SHP77 treated with DMSO at 0.1 percent for 48 hours (cell line): ENCODE measurements at places on chromosomes 1 and 21.

- DNase-seq, result no peak
Observed at GRCh38 chr1:22749503-22749902, 38.9 kb downstream of the EPHB2 start.

DNA sequence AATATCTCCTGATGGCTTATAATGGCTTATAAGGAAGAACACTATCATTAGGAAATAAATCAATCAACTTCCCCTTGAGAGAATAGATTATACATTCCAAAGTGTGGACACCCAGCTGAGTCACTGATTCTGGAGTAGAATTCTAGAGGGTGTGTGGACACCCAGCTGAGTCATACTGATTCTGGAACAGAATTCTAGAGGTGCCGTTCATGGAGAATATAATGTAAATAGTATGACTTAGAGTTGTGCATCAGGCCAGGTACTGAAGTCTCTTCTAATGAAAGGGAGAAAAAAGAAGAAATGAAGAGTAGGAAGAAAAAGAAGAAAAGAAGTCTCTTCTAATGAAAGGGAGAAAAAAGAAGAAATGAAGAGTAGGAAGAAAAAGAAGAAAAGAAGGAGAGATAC, 2.4 kb upstream of the USP33 start:
- DNase-seq, result no peak

- no peak for DNase-seq
Observed at GRCh38 chr1:39086386-39086785, 60.2 kb downstream of the NDUFS5 start.

- DNase-seq, result no peak
Observed at GRCh38 chr1:245469006-245469405, 314.2 kb downstream of the KIF26B start.

- no peak for DNase-seq
Observed at GRCh38 chr1:92922356-92923035, 38.8 kb downstream of the DIPK1A start.

DNA sequence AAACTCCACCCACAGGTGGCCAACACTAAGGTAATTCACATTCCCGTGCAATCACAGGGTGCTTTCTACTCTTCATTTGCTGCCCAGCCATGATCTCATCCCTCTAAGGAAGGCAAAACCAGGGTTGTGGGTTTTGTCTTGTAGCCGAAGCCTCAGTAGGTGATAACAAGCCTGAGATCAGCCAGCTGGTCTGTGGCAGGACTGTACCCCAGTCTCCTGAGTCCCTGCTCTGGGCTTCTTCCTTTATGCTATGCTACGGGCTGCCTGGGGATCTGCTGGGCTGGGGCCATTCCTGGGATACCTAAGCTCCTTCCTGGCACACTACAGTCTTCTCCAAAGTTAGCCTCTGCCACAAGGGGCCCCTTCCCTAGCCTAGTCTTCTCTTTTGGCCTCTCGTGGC, 9.8 kb downstream of the PPFIA4 start:
- no peak for DNase-seq

DNA sequence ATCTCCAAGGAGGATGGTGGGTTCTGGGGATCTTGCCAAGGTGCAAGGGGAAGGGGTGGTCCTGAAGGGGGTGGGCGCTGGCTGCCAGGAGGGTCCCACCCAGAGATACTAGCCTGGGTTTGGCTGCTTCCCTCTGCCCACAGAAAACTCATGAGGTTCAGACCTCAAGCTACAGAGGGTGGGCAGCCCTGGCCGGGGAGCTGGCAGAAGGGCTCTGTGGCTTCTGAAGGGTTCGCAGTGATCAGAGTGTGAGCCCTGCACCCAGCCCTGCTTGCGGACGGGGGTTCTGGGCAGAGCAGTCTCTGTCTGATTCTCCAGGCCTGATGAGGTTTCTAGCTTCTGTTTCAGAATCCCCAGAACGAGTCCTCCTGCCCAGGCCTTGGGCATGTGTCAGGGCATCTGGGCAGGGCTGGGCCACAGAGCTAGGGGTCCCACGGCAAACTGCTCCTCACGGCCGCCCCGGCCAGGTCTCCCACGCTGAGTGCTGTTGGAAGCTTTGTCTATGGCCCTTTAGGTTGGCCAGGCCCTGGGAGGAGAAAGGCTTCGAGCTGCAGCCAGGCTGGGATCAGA, 635 bp upstream of the MMEL1 start:
- DNase-seq, result no peak

DNA sequence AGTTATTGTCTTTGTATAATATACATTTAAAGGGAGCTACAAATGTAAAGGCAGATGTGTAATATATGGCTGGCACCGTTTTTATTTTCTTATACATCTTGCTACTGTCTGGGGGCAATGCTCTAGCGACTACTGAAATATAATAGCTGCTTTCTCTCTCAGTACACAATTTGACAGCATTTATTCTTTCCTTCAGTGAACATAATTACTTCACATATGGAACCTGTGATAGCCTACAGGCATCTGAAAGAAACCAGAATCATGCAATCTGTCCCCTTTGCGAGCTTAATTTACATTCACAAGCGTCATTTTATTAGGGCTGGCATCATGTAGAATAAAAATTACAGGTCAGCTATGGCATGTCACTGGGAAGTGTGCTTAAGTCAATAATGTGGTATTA, 557.5 kb upstream of the PTBP2 start:
- no peak for DNase-seq

DNA sequence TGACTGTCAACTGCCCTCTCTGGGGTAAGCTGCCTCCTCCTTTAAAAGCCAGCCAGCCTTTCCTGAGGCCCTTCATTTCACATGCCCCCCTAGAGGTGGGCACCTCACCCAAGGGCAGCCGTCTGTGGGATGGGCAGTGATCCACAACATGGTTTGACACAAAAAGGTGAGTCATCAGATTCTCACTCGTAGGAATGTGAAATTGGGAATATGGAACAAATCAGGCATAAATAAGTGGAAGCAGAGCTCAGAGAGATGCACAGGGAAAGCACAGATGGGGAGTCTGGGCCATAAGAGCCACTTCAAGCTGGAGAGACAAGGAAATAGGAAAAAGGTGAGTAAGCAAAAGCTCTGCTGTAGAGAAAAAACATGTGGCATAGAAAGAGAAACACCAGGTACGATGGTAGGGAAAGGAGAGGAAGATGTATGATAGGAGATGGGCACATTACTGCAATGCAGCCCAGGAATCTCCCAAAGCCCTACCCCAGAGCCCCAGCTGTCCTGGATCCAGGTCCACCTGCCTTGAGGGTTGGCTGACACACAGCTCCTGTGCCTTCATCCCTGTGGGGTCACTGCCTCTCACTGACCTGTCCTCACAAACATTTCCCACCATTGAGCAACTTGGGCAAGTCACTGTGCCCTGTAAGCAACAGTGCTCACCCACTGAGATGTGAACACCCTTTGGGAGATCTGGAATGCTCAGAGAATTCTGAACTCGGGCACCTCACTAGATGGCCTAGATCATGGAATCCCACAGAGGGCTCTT, 86.6 kb downstream of the ASTN1 start:
- no peak for DNase-seq

- DNase-seq, result no peak
Observed at GRCh38 chr1:17538428-17539117, 925 bp upstream of the ARHGEF10L start.

- no peak for DNase-seq
Observed at GRCh38 chr1:117058810-117059209, 1.3 kb upstream of the TTF2 start.

GRCh38 chr1:53144201-53144600, 1.8 kb upstream of the SLC1A7 start:
- DNase-seq, result no peak

DNA sequence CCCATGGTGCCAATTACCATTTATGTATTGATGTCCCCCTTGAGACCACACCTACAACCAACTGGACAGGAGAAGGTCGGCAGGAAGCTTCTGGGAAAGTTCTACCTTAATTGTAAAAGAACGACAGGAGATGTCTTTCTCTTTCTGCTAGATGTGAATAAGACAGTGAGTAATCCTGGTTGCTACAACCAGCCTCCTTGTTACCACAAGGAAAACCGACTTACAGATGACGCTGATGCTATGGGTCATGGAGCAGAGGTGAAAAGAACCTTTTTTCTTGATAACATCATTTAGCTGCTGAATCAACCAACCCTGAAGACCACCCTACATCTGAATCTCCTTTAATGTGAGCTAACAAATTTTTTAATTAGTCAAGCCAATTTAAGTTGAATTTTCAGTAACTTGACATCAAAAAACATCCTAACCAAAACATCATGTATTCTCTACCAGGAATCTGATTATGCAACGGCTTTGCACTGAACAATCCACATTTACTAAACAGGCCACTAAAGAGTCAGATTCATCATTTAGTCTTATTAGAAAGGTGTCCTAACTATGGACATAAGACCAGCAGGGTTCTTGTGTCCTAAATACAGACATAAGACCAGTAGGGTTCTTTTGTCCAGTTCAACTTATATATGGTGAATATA, 23.0 kb downstream of the RGS2 start:
- DNase-seq, result no peak

DNA sequence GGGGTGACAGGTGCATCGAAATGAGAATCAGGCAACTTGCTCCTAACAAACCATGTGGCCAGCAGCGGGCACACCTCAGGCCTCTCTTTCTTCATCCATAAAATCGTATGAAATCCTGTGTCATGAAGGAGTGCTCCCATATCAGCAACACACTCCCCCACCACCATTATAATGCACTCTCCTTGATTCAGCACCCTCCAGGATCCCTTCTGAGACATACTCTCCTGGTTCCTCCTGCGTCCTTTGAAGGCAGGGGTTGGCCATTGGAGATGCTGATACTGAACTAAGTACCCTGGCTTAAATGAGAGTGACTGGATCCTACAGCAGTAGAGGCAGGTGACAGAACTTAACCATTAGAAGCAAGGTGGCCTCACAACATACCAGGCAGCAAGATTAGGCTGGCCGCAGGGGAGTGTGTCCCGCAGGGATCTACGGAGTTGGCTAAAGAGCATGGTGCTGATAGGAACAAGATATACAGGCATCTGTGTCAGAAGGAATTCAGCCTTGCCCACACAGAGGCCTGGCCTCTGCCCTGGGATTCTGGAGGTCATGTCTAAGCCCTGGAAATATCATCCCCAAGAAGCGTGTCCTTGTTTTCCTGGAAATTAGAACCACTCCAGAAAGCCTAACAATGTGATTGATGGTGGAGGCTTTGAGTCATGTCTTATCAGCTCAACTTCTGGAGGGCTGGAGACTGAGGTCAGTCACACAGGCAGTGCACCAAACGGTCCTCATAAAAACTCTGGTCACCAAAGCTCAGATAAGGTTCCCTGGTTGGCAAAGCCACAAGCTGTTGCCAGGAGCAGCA, 16.8 kb downstream of the S100A7A start:
- DNase-seq, result no peak

- DNase-seq, result no peak
Observed at GRCh38 chr1:91501971-91502671, 1.5 kb downstream of the CDC7 start.

DNA sequence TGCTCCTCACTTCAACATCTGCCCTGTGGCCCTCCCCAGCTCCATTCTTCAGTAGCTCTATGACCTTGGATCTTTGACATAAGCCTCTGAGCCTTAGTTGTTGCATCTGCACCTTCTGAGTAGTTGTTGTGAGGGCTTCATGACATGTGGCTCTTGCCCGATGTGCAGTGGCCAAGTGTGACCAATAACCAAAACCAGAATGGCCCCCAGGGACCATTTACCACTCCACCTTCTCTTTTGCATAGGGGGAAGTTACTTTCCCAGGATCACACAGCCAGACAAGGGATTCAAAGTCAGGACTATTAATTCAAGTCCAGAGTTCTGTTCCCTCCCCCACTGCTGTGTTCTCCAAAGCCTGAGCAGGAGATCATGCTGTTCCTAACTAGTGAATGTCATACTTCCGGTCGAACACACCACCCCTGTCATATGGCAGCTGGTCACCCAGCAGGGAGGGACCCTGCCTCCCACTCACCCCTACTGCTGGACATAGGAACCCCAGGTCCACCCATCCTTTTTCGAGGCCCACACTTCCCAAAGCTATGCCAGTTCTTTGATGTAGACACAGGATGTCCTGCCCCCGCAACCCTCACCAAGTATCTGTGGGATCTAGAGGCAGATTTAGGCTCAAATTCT, 4.0 kb downstream of the FGR start:
- DNase-seq, result no peak

- DNase-seq, result no peak
Observed at GRCh38 chr1:88088481-88088880, 595.6 kb upstream of the PKN2 start.

DNA sequence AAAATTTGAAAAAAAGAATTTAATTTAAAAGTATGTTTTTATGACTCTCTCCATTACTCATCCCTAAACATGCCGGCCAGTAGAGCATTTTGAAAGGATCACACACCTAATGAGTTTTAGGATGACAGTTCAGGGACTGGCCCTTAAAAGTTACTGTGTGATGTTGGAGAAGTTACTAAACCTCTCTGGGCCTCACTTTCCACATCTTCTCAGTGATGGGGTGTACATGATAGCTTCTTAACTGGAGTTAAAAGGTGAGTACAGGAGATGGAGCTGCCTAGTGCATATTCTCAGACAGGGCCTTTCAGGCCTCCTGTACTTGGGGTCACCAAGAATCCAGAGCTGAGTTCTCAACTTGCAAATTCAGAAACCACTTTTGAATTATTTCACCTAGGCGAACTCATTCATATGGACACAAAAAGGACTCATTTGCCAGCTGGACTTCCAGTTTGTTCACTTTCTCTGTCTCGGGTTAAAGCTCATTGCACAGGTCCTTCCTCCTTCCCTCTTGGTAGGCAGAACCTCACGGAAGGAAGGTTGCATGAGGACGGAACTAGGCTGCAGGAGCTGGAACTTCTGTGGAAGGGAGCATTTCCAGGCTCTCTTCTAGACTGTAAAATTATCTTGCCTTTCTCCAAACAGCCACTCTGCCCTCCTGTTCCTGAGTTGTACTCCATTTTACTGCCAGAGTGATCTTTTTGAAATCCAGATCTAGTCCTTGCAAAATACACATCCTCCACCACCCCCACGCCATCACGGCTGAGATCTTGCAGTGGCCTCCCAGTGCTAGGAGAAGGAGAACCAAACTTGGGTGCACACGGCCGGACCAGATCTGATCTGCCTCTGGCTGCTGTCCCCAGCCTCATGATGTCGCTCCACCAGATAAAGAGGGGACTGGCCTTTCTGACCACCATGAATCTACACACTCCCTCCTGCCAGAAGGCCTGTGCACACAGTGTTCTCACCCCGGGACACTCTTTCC, 4.3 kb upstream of the SLC30A1 start:
- no peak for DNase-seq

- DNase-seq, result no peak
Observed at GRCh38 chr1:230073371-230074035, 6.5 kb downstream of the GALNT2 start.

GRCh38 chr1:173603056-173603591, at the start of gene SLC9C2:
SLC9C2 (minus strand) TSS chr1:173603072; CDS start chr1:173601776, 1,296 bp downstream.
- DNase-seq, result no peak

GRCh38 chr1:99645699-99646531, at the start of gene PALMD:
PALMD (plus strand) TSS chr1:99646113; CDS start chr1:99646318, 205 bp downstream.
- DNase-seq, result peak; percentile 28
